Endodermal cell (in vitro differentiated cells): ENCODE measurements at places on chromosomes 5 and 9. TPM values are rescaled to one million over a fixed set of nuclear protein-coding genes. Genes with fewer than 3 reads are reported as not detected.

DNA sequence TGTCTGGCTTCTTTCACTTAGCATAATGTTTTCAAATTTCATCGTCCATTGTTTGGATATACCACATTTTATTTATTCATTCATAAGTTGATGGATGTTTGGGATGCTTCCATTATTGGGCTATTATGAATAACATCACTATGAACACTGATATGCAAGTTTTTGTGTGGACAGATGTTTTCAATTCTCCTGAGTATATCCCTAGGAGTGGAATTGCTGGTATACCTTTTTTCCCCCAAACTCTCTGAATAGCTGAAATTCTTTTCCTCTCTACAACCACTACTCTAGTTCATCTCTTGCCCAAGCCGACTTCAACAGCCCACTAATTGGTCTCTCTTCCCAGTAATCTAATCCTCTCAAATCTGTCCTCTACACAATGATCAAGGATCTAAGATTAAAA is 4.7 kb upstream of the ZFR start:
- DNase-seq = no peak

DNA sequence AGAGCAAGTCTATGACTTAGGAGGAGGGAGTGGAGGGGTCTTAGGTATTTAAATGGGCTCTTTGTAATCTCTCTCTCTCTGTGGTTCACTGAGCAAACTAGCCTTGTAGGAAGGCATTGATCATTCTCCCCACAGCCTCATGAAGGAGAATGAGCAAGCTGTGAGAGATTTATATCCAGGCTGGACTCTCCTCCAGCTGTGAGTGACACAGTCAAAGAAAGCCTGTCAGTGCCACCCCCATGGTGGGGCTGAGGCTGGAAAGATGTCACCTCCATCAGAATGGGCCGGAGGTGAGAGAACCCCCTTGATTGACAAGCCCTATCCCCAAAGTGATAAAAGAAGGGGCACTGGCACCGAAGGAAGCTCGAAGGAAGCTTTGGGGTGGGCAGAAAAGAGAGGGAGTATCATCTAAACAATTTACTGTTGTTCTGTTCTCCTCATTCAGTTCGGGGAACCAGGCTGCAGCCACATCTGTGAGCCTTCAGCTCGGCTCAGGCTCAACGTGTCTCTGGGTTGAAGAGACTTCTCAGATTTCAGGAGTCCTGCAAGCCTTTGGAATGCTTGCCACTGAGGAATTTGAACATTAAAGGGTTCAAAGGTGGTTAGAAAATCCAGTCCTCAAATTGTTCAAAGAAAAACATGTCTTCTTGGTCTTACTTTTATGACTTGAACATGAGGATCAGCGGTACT is 538.2 kb upstream of the ZNF462 start:
- no peak for DNase-seq

DNA sequence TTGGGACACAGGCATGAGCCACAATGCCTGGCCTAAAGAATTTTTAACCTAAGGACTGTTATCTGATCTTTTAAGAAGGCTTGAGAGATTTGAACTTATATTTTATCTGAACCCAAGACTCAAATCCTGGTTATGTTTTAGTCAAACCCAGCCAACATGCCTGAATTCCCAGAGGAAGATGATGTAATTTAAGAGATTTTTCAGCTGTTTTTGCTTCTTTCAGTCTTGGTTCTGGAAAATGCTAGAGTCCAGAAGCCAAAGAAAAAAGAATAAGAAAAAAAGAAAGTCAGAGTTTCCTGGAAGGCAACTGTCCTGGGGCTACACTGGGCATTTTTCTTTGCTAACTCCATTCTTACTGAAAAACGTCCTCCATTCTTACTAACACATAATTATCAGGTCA is 85.8 kb downstream of the SNX18 start:
- no peak for DNase-seq

- DNase-seq = no peak
These were observed 894.8 kb upstream of the CDH10 start for GRCh38 chr5:25539536-25539935.

MELK gene
- 44.8 and 45.6 TPM in 2 replicates for total RNA-seq

TRAF1 gene
- total RNA-seq = 3.0 and 3.6 TPM in 2 replicates
